CD4-positive, alpha-beta memory T cell (primary cell): ENCODE measurements at places on chromosomes 4 and X.

DNA sequence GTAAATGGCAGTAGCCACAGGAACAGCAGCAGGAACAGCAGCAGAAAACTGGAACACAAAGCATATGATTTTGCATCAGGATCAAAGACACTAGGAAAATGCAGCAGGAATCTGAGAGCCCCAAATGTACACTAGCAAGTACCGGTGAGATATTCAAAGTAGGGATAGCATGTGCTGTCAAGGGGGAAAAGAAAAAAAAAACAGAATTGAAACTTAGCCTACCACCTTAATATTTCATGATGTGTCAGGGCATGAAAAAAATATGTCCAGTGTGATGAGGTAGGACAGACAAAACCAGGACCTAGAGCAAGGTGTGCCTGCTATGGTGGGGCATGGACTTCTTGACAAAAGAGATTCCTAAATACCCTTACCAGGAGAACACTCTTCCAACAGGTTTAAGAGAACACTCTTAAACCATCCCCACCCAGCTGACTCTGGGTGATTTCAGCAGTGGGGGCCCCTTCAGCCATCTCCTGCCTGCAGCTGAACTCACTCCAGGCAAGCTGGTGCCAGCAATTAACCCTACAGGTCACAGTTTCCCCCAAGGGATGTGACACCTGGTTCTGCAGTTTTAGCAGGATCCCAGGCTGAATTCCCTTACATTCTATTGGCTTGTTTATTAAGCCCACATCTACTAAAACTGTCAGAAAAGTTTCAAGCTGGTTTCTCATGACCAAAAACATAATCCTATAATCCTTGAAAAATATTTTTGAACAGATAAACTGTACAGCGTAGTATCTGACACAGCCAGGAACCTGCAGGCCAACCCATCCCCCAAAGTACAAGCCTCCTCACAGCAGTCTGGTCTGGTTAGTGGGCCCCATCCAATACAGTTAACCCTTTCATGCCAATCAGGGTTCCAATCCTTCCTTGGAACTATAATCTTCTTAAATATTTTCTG is 62.9 kb upstream of the FMR1 start:
- DNase-seq = no peak

GRCh38 chr4:138890891-138891570 is 124.5 kb upstream of the NOCT start:
- DNase-seq = no peak

DNA sequence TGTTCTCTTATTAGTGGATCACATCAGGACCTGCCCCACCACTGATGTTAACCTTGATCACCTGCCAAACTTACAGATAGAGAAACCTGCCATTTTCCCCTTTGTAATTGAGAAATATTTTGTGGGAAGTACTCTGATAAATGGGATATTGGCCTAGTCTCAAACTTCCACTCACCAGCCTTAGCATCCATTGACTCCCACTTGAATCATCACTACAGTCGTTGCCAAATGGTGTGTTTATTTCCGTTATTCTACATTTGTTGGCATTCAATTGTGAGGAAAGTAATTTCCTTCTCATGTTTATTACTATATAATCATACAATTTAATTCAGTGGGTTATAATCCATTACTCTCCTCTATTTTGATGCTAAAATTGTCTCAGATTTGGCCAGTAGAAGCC is 156.4 kb upstream of the CXCL13 start:
- no peak for DNase-seq

- DNase-seq = no peak
Observed at GRCh38 chr4:3371033-3372001, 70.5 kb upstream of the HGFAC start.

DNA sequence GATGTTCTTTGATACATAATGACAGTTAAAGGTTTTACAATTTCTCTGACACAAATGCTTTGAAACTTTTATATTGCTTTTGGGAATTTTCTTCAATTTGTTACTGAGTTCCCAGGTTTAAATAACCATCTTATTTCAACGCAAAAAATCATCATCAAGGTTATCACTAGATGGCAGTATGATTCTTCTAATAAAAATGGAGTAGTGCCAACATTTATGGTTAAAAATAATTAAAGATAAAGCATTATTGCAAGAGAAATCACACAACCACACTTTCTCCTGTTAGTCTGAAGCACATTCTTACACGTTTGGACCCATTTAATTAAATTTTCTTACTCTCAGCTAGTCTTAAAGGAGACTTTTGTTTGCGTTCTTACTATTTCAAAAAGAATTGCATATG is 611.3 kb upstream of the CPXCR1 start:
- no peak for DNase-seq

- DNase-seq = no peak
Observed at GRCh38 chr4:143473334-143474126, 40.0 kb upstream of the SMARCA5 start.

DNA sequence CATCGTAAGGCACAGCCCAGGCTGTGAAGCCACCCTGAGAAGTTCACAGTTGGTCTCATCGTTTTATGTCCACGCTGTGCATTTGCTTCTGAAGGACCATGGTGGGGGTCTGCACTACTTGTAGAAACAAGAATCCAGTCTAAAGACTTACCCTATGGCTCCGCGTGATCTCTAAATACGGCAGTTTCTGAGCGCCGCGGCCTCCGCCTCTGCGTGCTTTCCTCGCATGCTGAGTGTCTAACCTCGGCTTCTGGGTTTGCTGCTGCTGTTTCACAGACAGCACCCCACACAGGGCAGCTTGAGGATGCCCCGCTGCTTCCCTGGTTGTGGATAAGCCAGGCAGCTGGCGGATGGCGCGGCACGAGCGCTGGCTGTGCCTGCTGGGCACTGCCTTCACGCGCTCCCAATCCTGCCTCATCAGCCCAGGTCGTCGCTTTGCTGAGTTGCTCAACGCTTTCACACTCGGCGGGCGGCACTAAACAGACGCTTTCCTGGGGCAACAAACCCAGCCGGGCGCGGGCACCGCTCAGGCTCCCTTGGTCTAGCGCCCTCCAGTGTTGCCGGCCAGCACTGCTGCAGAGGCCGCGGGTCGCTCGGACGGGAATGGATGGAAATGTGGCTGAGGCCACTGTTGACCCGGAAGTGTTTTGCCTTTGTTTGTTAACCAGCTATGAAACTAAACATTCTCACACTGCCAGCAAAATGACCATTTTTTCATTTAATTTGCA is 39.2 kb downstream of the FGFRL1 start:
- DNase-seq = no peak

DNA sequence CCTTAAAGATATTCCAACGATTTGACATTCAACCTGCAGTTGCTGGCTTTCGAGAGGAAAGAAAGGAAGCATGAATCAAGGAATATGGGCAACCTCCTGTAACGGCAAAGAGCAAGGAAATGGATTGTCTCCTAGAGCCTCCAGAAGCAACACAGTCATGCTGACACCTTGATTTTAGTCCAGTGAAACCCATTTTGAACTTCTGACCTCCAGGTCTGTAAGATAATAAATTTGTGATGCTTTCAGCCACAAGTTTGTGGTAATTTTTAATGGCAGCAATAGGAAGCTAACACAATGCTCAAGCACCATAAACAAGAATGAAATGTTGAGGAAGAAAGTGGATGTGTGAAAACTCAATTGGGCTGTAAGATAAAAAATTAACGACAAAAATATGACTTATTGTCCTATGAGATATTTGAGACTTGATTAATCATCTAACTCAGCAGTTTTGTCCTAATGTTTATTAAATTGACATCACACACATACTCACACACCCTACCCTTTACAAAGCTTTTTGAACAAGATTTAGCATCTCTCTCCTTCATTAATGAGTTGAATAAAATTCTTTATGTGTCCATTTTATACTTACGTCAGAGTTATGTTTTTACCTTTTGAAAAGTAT is 857.2 kb upstream of the INTU start:
- DNase-seq = no peak

GRCh38 chr4:960140-960635 is 13.2 kb downstream of the DGKQ start:
- DNase-seq = no peak

DNA sequence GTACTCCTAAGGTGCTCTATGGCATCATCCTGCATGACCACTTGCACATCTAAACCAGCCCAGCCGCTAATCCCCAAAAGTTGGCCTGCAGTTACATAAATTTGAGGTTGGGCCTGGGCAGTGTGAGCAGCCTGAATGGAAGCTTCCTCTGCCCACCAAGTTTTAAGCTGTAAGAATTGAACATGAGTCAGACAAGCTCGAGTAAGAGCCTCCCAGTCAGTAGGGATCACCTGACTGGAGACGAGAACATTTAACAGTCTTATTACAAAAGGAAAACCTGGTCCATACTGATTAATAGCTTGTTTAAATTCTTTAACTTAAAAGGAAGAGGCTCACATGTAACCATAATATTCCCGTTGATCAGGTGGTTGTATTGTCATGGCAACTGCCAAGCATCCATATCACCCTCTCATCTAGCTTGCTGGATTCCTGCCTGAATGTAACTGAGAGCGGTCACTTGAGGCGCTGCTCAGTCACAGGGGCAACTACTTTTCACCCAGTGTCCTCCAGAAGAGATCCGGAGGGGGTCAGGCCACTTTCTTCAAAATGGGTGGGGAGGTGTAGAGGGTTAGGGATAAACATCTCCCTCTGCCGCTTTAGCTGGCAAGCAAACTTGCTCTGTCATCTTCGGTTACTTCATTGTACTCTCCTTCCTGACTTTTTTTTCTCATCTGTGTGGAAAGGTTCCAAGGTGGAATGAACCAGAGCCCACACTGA is 56.6 kb upstream of the WDR1 start:
- no peak for DNase-seq

DNA sequence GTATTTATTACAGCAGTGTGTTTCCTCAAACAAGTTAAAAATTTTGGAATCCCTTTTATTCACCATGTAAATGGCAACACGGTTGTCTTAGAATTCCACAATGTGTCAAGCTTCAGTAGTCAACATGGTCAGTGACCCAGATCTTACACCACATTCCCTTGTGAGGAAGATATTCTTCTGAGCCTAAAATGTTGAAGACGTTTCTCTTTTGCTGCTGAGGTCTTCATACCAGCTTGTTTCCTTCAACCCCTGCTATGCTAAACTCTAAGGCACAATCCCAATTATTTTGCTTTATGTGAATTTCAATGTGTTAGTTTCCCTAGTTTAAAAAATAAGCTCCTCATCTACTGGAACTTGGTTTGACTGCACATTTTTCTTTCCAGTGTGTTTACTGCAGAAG is 17.6 kb upstream of the LDB2 start:
- no peak for DNase-seq

GRCh38 chrX:100587861-100588260 is 3.1 kb downstream of the TNMD start:
- no peak for DNase-seq

GRCh38 chr4:108570993-108571569 is 49.3 kb upstream of the RPL34 start:
- DNase-seq = no peak

- no peak for DNase-seq
Observed at GRCh38 chr4:118845552-118846050, 9.7 kb upstream of the SEC24D start.

DNA sequence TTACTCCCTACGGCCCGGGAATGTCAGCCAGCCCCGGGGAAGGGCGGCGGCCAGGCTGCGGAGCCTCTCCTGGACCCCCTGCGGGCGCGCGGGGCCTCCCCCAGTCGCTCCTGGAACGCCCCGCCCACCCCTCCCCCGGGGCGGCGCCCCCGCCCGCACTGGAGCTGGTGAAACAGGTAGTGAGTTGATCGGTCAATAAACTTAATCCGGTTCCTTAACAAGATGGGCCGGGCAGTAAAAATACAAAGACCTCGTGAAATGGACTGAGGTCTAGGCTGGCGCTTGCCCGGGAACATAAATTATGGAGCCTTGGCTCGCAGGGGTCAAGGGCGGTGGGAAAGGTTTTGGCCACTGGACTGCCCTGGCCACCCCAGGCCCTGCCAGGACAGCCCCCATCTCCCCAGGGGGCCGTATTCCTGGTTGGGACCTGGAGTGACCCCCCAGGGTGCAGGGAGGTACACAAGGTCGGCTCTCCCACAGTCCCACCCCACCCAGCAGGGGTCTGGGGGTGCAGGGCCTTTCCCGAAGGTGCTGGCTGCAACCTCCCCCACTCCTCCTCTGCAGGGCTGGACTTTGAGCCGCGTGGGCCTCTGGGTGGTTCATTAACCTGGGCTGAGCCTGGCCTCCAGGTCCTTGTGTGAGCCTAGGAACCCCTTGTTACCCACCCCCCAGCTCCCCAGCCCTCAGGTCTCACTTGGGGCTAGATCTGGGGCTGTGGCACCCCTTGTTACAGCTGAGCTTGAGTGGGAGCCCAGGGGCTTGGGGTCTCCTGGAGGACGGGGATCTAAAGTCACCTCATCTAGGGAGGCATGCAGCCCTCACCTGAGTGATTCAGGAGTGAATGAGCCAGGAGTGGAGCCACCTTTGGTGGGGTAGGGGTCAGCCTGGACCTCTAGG is 2.5 kb downstream of the FGFR3 start:
- DNase-seq = no peak

DNA sequence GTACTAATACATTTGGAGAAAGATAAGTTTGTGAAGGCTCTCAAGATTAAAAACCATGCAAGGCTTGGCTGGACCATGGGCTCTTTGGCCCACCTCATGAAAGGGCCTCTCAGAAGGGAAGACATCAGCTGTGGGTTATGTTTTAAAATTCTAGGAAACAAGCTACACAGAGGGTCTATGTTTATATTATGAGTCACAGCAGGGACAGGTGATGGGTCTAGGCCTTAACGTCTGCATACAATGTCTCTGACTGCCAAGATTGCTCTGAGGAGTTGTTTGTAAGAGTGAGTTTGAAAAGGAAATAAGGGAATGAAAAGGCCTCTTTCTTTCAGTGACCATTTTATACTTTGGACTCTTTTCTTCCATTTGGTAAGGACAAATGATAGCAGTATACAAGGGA is 77.0 kb upstream of the ARMCX2 start:
- no peak for DNase-seq

DNA sequence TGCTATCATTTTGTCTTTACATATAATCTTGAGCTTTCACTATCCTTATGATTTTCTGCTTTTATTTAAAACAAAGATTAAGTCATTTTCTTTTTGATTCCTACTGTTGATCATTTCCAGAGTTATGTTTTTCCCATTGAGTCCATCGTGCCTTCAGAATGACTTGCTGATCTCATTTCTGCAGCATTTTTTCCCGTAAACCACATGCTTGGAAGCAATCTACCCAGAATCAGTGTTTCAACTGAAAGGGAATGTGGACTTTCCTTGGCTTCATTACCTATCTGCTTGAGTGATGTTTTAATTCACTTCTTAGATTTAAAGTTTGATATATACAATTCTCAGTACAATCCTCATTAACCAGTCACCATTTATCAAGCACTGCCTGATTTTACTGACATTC is 192.4 kb upstream of the FSTL5 start:
- no peak for DNase-seq

- DNase-seq = no peak
Observed at GRCh38 chr4:53682196-53682595, 90.9 kb upstream of the LNX1 start.

- DNase-seq = no peak
Observed at GRCh38 chr4:153257991-153258390, 53.7 kb downstream of the TRIM2 start.

- DNase-seq = no peak
Observed at GRCh38 chr4:16222957-16223527, 3.2 kb downstream of the TAPT1 start.

GRCh38 chrX:40082447-40083119 is 15.2 kb downstream of the BCOR start:
- DNase-seq = no peak
